ENCODE measurements at places on chromosomes 3 and 15. TPM values are rescaled to one million over a fixed set of nuclear protein-coding genes. Genes with fewer than 3 reads are reported as not detected.

FRMD5 gene
- 3.9 TPM for total RNA-seq

IQGAP1 gene
- 133 TPM for total RNA-seq

HRG gene
- not detected for total RNA-seq

MOBP gene
- total RNA-seq: 0.02 TPM

MYH15 gene
- 0.26 TPM for total RNA-seq

LRRIQ4 gene
- total RNA-seq: not detected

EXD1 gene
- not detected for total RNA-seq

CSPG4 gene
- 0.08 TPM for total RNA-seq

KCNMB2 gene
- total RNA-seq: not detected

P2RY12 gene
- total RNA-seq: not detected

KIF15 gene
- 8.6 TPM for total RNA-seq

Measured in A549 treated with DMSO at 1 μM for 4 hours (cell line).